Stimulated activated CD8-positive, alpha-beta memory T cell treated with anti-CD3 and anti-CD28 coated beads, Interleukin-12 subunit alpha, Interleukin-12 subunit beta, amount 100 ng/mL, for 4 hours (primary cell): ENCODE measurements at places on chromosomes 4 and X.

- no peak for DNase-seq
Measured at GRCh38 chrX:41952102-41952501, 28.7 kb upstream of the CASK start.

DNA sequence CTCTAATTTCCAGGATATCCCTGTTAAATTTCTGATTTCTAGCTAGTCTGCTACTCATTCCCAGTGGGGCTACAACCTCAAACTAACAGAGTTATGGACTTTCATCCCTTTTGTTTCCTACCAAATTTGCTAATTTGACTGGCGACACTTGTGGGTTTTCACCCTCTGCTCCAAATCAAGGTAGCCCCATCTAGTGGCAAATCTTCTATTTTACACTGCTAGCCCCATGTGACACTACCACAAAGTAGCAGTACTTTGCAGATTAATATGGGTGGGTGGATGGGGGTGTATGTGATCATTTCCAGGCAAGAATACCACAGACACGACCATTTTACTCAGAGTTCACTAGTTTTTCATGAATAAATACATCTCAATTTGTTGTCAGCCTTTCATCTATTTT is 150.3 kb downstream of the MSL3 start:
- DNase-seq = no peak

DNA sequence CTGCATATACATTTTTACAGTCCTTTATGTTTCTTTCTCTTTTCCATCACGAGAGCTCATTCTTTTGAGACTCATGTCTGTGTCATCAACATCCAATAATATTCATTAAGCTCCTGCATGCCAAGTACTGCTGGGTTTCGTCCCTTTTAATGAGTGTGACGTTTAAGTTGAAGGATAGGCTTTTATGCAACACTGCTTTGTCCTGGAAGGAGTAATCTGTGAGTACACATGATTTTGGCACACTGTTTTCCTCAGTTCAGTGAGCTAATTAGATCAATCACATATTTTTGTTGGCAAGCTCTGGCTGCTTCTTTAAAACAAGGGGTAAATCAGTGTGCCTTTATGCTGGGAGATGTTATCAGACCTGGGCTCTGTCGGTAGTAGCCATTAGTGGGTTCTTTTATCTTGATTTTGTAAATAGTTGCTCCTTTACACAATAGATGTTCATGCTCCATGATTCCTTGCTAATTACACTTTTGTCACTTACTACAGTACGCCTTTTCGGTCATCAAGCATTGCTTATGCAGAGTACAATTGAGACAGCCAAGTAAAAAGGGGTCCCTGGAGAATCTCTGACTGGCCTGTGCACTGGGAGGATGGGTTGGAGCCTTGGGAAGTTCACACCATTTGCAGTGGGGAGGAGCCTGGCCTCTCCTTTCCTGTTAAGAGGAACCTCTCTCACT is 132.6 kb downstream of the FHIP1A start:
- DNase-seq = no peak

GRCh38 chrX:39450234-39450977 is 647.4 kb downstream of the BCOR start:
- no peak for DNase-seq

- no peak for DNase-seq
Measured at GRCh38 chr4:98275145-98275544, 14.0 kb downstream of the RAP1GDS1 start.

DNA sequence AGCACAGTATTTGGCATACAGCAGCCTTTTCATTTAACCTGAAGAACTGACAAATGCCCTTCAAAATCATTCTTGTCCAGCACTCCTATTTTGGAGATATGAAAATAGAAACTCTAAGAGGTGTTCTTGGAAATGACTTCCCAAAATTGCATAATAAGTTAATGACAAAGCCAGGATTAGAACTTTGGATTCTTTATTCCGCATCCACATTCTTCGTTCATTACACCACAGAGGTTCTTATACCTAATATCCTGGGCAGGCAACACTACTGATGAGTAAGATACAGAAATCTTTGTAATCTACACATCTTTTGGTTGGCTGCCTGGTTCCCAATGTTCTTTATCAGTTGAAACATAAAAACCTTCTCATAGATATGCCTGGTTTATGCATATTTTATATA is 5.9 kb downstream of the COL25A1 start:
- DNase-seq = no peak

DNA sequence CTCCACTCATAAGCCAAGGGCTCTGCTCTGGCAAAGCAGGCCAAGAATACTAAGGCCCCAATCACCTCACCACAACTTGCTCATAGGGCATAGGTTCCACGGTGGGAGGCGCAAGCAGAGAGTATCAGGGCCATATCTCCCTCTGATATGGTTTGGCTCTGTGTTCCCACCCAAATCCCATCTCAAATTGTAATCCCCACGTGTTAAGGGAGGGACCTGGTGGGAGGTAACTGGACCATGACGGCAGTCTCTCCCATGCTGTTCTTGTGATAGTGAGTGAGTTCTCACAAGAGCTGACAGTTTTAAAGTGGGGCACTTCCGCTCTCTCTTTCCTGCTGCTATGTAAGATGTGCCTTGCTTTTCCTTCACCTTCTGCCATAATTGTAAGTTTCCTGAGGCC is 88.7 kb downstream of the SHROOM4 start:
- no peak for DNase-seq

DNA sequence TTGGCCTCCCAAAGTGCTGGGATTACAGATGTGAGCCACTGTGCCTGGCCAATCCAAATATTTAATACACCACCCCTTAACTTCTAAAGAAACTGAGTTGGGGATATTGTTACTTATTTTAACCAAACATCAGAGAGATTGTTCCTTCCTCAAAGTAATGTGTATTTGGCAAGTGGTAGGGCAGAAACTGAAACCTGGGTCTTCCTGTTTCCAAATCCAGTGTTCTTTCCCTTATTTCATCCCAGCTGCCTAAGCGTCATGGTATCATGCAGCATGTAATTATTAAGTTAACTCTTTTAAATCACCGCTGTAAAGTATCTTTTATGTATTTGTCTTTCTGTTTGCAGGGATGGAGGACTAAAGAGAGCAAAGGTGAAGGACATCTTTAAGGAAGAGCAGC is 68.4 kb downstream of the GPAT3 start:
- DNase-seq = no peak

DNA sequence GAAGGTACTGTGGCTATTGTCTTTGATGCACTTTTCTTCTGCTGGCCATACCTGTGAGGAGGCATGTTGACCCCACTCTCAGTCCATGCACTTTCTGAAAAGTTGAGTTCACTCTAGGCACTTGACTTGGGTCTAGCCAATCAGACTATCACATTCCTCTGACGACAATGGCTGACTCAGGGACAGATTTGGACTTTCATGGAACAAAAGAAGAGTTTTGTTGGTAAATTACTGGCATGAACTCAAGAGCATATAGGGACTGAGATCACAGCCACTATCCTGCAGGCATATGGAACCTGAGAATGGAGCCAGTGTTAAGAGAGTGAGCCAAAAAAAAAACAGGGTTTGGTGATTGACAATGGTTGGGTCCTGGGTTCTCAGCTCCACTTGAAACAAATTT is 24.6 kb upstream of the CXCL6 start:
- DNase-seq = no peak

- DNase-seq = no peak
Measured at GRCh38 chr4:38983787-38984598, 48.2 kb downstream of the TMEM156 start.

DNA sequence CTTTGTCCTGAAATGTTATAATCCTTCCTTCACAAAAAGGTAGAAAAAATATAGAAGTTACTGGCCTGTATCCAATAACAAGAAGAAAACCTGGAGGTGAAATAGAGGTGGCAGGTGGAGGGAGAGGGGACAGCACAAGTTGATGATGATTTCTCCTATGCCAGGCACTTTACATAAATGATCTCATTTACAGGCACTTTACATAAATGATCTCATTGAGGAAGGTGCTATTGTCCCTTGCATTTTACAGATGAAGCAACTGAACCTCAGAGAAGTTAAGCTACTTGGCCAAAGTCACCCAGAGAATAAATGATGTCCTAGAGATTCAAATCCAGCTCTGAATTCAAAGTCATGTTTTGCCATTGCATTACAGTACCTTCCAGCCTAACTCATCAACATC is 7.1 kb upstream of the OPHN1 start:
- no peak for DNase-seq

DNA sequence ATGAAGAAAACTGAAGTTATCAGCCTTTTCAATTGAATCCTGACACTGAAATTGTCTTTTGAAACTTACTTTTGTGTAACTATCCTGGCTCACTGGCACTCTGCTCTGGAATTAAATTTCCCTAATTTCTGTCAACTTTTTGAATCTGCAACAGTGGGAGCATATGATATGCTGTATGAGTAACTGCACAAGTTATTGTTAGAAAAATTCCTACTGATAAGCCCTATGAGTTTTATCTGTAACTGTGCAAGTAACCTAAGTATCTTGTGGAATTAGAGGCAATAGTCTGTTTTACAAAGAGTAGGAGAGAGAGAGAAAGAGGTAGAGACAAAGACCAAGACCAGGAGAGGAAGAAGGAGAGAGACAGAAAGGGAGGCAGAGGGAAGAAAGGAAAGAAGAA is 9.2 kb upstream of the HPGD start:
- no peak for DNase-seq

- DNase-seq = no peak
Measured at GRCh38 chr4:48490012-48490679, at the start of gene ZAR1. Gene ZAR1, plus strand, starts transcription at chr4:48490252. Its CDS starts 40 bp downstream, at chr4:48490292.

DNA sequence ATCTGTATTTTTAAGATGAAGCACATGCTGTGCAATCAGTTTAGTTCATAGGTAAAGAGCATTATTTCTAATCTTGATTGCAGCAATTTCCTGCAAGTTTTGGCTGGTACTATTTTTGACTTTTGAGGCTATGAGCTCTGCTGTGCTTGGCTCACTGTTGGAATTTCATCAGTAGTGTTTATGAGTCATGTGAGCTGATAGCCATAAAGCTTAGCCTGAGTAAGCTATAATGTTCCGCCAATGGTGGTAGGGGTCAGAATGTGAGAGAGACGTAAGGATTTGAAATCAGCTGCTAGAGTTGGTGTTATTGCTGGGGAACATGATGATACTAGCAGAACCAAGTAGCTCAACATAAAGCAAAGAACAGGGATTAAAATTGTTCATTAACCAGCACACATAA is 590.9 kb upstream of the GNPDA2 start:
- DNase-seq = no peak
